Kasumi-1 (cell line): ENCODE measurements at places on chromosomes 1 and 21.

DNA sequence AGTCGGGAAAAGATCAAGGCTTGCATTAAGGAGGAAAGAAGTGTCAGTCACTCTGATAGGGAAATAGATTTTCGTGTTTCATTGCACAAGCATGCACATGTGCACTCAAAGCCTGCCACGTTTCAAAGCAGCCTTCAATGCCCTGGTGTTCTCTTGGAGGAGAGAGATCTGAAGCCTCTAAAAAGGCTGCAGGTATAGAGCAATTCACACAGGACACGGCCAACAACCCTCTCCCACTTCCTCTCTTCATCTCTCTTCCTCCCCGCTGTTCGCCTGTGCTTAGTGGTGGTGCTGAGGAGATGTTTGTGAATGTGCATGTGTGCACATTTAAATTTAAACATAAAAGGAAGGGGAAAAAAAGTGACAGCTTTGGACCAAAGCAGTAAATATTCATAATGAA is 117.7 kb downstream of the NUF2 start:
- no peak for DNase-seq

- peak; percentile 69 for DNase-seq
Observed at GRCh38 chr1:1869469-1869868, 21.4 kb downstream of the GNB1 start.

DNA sequence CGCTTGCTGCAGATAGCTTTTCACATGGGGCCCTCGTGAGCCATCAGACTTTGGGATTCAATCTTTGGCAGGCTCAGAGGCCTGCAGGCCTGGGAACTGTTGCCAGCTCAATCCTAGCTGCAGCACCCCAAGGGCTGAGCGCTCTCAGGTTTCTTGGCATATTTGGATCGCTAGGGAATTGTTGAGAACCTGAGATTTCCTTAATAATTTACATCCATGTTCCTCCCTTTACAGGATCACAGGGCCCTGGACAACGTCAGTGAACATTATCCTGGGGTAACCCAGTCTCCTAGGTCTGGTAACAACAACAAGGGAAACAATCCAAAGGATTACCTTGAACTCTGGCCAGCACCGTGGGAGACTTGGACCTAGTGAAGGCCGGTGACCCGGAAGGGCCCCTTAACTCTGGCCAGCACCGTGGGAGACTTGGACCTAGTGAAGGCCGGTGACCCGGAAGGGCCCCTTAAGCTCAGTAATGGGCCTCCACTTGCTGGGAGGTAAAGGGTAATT is 49.3 kb upstream of the NEK2 start:
- no peak for DNase-seq

DNA sequence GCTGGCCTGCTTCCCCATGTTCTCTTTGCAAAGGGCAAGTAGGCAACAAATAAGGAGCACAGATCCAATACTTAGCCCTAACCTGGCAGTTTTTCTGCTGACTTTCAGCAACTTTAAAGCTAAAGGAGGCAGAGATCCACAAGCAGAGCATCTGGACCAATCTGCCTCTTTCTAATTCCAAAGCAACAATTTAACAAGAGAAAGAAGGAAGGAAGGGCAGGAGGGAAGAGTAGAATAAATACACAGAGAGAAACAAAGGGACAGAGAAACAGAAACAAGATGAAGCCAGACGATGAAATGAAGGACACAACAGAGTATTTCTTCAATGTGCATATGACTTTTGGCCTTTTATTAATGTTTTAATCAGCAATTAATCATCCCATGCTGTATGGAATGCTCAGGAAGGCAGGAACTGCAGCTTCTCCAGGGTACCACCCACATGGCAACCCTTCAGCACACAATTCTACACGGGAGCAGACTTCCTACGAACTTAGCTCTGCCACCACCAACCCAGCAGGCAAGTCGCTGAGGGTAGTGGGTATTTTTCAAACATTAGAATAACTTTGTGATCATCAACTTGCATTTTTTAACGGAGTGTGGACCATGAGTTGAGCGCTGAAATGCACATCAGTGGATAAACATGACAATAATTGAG is 15.3 kb downstream of the CLCC1 start:
- no peak for DNase-seq

DNA sequence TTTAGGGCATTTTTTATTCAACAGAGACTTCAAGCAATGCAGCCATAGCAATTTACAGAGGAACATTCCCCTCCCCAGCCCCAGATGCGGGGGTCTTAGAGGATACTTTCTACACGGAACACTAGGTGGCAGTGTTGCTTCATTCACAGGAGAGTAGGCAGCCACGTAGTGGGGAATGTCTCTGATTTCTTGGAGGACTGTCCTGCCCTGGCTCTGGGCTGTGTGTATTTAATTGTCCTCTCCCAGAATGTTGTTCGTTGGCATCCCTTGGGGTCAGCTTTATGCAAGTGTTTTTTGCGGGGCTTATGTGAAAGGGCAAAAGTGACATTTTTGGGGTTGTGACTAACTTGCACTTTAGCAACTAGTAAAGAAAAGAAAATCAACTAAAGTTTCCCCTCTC is 96.9 kb downstream of the PAPPA2 start:
- DNase-seq: peak; percentile 58

GRCh38 chr1:145887631-145888030 is 2.0 kb upstream of the ANKRD35 start:
- no peak for DNase-seq

DNA sequence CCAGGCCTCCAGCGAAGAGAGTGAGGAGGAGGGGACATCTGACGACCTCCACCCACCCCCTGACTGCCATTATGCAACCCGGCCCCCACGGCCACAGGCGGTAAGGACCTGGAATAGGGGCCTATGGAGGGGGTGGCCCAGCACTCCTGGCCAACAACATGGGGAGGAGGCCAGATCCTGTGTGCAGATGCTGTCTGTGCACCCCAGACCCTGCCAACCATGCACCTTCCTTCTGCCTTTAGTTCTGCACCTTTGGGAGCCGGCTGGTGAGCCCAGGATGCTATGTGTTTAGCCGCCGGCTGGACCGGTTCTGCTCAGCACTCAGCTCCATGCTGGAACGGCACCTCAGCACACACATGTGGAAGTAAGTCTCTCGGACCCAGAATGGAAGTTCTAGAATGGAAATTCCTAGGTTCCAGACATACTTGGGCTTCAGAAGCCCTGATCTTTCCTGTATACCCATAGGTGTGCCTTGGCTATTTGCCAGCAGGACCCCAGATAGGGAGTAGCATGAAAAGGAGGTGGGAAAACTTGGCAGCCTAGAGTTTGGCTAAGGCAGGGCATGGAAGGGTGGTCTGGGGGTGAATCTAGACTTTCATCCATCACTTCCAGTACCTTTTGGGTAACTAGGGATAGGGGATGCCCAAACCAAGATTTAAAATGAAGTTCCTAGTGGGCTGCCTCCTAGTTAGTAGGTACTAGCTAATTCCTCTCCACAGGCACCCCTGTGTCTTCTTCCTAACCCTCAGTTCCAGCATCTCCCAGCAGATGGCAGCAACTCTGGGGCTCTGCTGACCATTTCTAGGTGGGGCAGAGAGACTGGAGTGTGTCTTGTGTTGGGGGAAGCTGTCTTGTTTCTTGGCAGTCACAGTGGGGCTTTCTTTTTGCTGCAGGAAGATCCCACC is 3.6 kb upstream of the CYB561D1 start:
- peak; percentile 72 for DNase-seq

DNA sequence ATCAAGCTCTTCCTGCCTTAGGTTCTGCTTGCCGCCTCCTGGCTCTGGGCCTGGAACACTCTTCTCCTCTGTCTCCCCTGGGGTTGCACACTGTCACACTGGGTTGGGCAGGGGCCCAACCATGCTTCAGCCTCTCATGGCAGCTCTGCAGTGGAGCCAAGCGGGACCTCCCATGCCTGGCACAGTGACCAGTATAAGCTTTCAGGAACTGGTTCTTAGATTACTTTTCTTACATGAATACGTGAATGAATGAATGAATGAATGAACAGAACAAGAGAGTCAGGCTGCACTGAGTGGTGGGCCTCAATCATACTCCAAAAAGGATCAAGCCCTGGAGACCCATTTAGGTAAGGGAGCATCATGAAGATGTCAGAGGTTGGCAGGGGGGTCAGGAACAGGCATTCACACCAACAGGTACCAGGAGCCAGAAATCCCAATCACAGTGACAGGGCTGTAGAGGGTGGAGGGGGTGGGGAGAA is 30.8 kb upstream of the TMEM125 start:
- no peak for DNase-seq

DNA sequence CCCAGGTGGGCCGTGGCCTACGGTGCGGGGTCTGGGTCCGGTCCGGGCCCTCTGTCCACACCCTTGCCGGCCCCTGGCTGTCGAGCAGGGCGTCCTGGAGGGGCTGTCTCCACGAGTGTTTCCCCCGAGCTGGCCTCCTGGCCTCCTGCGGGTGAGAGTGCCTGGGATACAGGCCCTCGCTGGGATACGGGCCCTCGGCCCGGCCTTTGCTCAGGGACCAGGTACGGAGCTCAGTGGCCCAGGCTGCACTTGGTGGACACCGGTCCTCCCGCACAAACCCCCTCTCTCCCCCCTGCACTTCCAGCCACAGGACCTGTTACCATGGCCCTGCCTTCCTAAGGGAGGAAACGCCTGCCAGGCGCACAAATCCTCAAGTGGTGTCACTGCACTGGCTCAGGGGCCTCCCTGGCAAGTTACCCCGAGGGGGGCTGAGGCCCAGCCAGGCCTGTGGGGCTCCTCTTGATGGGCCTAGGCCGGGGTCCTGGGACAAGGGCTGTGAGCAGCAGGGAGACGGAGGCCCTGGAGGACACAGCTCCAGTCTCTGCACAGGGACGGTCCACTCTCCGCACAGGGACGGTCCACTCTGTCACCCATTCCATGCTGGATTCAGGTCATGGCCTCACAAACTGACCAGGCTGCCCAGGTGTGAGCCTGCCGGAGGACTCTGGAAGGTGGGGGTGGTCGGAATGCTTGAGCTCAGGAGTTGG is 18.2 kb upstream of the RNF223 start:
- no peak for DNase-seq

DNA sequence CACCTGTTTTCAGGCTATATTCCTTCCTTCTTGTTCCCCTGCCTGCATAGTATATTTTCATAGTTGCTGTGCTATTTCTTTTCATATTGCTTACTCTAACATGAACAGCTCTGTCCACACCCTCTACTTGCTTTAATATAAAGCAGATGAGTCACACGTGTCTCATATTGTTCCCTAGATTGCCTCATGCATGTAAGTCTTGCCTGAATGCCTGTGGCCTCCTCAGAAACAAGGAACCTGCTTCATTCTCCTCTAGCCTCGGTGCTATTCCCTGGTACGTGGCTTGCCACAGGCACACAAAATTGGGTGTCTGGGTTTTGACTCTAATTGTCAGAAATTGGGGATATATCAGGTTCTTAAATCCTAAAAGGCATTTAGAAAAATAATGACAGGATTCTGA is 16.5 kb upstream of the PKP1 start:
- DNase-seq: no peak

GRCh38 chr1:234968451-234968850 is 160.2 kb downstream of the TOMM20 start:
- no peak for DNase-seq

- peak; percentile 91 for DNase-seq
Observed at GRCh38 chr1:32221980-32222755, at the start of the genes EIF3I and TMEM234. Gene EIF3I, plus strand, starts transcription at chr1:32222407. Its CDS starts 35 bp downstream, at chr1:32222442. Gene TMEM234, minus strand, starts transcription at chr1:32222353. Its CDS starts 31 bp downstream, at chr1:32222322.

- no peak for DNase-seq
Observed at GRCh38 chr1:182101415-182102042, 40.0 kb upstream of the ZNF648 start.

DNA sequence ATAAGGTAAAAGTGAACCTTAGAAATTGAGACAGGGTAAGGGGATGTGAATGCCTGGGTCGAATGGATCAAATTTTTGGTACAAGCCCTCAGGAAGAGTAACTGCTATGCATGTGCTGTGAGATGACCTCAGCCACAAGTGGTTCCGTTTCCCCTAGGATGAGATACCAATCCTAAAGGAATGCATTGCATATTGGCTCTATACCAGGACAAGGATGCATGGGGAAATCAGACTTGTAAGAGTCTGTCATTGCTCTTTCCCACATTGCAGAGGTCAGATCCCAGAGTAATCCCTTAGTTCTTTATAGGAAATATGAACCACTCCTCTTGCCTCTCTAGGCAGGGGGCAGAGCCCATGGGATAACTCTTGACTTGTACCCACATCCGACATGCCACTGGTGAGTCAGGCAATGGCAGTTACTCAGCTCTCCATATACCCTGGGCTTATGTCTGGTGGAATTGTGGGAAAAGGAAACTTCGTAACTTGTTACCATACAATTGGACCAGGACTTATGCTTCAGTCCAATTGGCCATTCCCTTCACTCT is 428.3 kb upstream of the ZRANB2 start:
- DNase-seq: no peak

GRCh38 chr21:41428847-41429246 is 2.8 kb downstream of the MX1 start:
- DNase-seq: no peak

DNA sequence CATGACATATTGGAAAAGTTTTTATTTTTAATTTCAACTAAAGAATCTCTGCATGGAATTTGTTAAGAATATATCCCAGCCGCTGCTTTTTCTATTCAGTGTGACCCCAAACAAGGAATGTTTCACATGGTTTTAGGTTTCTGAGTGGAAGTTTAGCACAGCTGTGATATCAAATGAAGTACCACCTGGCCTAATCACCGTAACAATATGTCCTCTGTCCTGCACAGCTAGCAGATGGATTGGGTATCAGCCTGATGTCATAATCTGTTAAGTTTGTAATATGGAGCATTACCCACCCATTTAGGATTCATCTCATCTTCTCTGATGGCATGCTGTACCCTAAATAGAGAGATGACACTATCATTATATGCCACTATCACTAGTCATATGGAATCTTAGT is 963.7 kb upstream of the ADGRL2 start:
- DNase-seq: no peak

- DNase-seq: no peak
Observed at GRCh38 chr1:160711276-160711601, 383 bp downstream of the CD48 start.

GRCh38 chr21:33021667-33022066 is 4.1 kb upstream of the OLIG2 start:
- DNase-seq: no peak

- DNase-seq: no peak
Observed at GRCh38 chr1:12145616-12146342, 21.0 kb upstream of the TNFRSF1B start.

GRCh38 chr1:221777431-221778072 is 35.7 kb upstream of the DUSP10 start:
- peak; percentile 64 for DNase-seq

DNA sequence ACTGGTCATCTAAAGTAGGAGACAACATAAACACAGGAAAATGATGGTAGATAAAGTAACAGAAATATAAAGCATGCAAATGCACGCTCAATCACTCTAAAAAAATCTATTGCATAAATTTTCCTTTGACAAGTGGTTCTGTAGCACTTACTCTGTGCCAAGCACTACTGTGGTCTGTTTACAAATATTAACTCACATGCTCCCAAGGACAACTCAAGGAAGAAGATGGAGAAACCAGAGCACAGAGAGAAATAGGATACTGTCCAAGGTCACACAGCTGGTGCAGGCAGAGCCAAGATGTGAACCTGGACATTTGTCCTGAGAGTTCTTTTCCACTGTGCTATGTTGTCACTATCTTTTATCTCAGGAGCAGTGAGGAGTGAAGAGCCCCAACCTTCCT is 105.2 kb downstream of the PAPPA2 start:
- no peak for DNase-seq

GRCh38 chr1:41360074-41360785 is 1.0 kb upstream of the FOXO6 start:
- DNase-seq: no peak
